ENCODE measurements at places on chromosomes 4 and X.

GRCh38 chr4:168440442-168441264, 39.6 kb downstream of the DDX60L start:
- DNase-seq, result no peak

DNA sequence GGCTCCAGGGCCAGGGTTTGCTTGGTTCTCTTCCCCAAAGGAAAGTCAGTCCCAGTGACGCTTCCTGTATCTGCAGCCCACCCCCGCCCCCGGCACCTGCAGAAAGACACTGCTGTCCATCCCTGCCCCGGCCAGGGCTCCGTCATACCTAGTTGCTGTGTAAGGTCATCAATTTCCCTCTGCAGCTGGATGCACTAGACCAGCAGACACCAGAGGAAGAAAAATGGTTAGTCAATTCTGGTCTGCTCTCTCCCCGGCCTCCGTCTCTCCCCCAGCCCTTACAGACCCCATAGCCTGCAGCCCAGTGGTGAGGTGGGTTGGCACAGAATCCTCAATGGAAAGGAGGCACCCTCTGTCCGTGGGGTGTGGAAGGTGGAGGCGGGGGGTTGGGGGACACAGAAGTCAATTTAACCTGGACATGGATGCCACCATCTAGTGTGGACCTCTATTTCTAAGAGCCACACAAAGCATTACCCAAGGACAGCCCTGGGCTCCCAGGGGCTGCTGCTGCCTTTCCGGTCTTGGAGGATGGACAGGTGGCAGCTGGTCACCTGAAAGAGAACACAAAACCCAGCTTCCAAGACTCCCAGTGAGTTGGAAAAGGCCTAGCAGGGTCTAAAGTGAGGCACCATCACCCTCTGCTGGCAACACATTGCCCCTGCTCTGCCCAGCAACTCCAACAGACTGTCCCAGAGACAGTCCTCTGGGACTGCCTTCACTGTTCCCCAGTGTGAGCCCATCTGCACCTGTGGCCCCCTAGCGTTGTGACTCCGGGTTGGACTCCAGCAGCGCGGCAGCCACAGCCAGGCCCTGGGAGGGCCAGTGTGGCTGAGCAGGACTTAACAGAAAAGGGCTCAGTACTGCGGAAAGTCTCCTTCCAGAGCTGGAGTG, 40.2 kb upstream of the NHSL2 start:
- no peak for DNase-seq

- DNase-seq, result no peak
Observed at GRCh38 chrX:145190801-145191389, 56.4 kb upstream of the SPANXN1 start.

DNA sequence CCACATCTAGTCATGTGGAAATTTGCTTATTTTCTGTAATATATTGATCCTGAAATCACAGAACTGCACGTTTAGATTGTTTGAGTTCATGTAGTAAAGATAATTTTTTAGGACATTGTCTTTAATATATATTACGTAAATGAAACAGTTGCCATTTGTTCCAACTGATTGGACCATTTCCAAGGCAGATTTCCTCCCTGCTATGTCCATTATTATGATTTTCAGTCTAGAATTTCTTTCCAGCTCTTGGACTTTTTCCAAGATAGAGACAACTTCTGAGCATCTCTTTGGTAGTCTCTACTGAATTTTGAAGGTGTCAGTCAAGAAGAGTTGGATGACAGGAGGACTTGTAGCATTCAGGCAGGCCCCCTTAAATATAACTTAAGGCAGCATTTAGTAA, 94.6 kb downstream of the STIM2 start:
- no peak for DNase-seq

DNA sequence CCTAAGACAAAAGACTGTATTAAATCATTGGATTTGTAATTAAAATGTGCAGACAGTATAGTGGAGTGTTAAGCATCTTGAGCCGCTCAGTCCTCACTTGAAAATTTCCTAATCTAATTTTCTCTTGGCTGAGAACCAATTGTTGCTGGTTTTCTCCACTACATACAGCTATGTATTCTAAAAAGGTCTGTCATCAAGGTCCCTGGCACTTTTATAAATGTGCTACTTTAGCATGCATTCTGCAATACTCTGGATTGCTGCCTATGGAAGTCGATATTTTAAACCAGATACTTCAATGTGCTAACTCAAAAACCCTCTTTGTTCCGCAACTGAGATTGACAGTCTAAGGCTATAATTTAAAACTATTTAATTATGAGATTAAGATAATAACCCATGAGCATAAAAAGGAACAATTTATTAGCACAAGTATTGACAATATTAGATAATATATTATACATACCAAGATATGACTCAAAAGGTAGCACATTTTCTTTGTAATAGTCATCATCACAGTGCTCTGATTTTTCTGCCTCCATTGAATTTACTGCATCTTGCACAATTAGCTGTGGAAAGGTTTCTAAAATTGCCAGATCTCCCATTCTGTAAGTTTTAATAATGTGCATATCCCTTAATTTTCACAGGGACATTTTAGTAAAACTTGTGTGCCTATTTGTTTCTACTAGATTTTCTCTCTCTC, 815.1 kb downstream of the ADGRL3 start:
- no peak for DNase-seq

DNA sequence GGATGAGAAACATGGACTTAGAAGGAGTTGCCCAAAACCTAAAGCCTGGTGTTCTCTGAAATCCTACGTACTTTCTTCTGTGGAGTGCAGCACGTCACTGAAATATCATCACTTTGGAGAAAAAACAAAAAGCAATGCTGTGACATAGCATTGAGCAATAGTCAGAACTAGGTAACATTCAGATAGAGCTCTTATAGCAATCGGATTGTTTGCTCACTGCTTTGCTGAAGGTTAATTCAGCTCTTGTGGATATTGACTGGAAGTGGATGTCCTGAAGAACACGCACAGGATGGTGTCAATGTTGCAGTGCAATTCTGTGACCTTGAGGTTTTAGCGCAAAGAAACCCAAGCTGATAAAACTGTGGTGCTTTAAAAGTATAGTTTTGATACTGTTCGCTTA, 114.2 kb upstream of the GRXCR1 start:
- DNase-seq, result no peak

DNA sequence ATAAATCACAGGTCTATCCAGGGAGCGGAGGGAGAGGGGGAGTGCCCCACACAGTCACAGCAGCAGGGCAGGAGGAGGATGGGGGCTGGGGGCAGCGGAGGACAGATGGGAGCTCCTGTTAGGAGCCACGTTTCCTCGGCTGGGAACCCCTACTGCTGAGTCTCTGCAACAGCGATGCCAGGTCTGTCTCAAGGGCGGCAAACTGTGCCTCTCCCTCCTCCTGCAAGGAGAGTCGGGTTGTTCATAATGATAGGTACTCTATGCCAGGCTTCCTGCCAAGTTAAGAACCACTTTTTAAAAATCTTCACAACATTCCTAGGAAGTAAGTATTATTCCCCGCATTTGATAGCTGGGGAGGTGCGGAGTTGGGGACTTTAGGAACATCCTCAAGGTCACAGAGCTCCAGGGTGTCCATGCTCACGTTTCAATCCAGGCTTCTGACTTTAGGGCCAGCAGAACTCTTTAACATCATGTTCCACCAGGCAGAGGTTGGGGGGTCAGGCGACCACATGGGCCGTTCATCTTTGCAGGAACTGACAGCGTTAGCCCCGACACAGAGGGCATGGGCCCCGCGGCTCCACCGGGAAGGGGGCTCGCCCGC, 98.3 kb upstream of the MAML3 start:
- DNase-seq, result no peak

DNA sequence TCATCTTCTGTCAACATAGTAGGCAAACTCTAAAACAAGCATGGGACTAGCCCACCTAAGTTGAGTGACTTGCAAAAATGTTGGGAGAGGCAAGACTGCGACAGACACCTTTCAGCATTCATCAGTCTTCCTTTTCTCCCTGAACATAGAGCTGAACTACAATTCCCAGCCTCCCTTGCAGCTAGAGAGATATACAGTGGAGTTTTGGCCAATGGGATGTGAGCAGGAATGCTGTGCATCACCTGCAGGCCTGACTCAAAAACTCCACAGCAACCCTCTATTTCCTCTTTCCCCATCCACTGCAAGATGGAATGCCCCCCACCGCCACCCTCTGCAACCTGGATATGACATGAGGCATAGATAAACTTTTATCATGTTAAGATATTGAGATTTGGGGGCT, 66.5 kb downstream of the PDHA1 start:
- DNase-seq, result no peak

DNA sequence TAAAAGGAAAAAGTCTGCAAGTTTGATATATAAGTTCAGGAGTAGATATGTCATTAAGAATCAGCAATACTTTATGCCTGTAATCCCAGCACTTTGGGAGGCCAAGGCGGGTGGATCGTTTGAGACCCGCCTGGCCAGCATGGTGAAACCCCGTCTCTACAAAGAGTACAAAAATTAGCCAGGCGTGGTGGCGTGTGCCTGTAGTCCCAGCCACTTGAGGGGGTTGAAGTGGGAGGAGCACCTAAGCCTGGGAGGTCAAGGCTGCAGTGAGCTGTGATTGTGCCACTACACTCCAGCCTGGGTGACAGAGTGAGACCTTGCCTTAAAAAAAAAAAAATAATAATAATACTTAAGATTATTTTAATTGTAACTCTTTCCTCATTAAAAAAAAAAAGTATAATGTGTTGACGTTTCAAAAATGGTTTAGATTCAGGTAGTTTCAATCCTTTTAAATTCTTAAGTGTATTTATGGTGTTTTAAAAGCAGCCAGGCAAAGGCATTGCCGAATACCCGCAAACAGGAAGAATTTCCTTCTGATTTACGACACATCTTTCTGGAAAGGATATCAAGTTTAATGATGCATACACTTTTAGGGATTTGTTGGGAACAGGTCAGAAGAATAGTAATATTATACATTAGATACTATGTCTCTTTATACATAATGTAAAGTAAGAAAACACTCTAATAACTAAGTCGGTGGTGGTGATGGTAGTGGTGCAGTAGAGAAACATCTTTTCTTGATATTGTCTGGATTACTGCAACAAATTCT, 80.9 kb downstream of the KDM6A start:
- DNase-seq, result no peak

DNA sequence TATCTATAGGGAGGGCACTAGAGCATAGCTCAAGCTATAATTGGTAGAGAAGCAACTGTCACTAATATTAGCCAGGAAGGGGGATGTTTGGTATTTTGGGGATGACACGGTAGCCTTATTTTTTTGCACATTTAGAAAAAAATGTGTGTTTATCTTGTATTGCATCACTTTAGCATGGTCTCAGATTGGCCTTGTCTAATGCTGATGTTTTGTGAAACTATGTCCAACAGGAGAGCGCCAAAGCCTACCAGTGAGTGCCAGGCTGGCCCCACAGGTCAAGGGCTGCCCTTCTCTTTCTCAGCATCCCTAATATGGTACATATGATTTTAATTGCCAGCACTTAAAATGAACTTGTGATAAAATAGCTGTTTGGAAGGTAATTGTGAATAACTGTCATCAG, 24.8 kb upstream of the WDR19 start:
- DNase-seq, result no peak

GRCh38 chr4:151604238-151604637, 156.6 kb downstream of the GATB start:
- DNase-seq, result no peak

GRCh38 chr4:146274774-146275173, 60.4 kb downstream of the REELD1 start:
- no peak for DNase-seq

DNA sequence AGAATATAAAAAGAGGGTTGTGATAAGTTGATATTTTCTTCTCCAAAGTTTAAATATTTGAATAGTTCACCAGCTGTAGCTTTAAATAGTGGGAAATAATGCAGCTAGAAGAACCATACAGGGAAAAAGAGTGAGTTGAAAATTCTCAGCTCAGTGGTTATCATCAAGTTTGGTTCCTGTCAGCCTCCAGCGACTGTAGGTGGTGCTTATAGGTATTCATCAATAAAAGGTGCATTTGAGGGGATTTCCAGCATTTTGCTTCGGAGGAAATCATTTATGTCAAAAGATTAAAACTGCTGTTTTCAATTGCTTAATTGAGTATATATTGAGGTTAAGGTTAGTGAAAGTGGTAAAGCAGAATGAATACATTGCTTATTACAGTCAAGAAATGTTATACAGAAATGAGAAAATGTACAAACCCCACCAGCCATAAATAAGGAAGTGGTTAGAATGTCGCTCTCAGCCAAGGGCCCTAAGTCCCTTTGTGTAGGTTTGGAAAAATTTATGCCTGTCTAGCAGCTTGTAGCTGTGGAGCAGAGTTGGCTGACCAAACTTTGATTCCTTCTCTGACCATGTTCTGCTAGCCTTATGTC, 532.9 kb upstream of the FTHL17 start:
- DNase-seq, result no peak

GRCh38 chr4:74516303-74516702, 71.4 kb downstream of the AREG start:
- no peak for DNase-seq

GRCh38 chr4:52894443-52894842, 32.3 kb downstream of the RASL11B start:
- DNase-seq, result no peak

- no peak for DNase-seq
Observed at GRCh38 chrX:134718105-134718965, 60.1 kb upstream of the PLAC1 start.

DNA sequence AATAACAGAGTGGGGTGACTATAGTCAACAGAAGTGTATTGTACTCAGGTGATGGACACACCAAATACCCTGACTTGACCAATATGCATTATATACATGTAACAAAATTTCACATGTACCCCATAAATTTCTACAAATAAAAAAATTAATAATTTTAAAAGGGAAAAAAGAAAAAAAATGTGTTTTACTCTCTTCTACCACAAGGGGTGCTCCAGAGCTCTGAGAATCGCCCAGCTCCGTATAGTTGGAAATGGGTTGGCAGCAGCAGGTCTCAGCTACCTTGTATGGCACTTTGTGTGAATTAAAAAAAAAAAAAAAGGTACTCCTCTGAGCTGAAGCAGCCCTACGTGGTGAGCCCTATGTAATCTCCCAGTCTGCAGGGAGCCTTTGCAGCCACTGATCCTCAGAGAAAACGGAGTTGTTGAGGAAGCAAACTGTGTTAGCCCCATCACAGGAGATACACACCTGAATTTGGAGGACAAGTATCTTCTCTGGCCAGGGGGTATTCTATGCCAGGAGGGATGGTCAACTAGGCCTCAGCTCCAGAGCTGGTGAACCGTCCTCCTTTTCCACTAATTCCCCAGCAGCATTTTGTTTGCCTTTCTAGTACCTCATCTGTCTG, 17.2 kb upstream of the POLA1 start:
- DNase-seq, result no peak

- DNase-seq, result no peak
Observed at GRCh38 chrX:48890934-48891401, 6.6 kb downstream of the TIMM17B start.

DNA sequence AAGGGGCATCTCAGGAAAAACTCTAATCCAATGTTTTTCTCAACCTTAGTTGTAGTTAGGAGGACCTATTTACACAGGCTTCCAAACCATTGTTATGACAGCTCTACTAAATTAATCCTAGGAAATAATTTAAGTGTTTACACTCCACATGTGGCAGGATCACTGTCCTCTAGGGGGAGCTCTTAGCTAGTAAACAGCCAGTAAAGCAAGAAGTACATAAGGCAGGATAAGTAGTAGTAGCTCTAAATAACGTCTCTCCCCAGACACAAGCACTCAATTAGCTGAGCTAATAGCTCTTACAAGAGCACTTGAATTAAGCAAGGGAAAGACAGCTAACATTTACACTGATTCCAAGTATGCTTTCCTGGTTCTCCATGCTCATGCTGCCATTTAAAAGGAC, 37.3 kb downstream of the NUDT11 start:
- DNase-seq, result no peak

Data from stimulated activated CD8-positive, alpha-beta memory T cell treated with anti-CD3 and anti-CD28 coated beads, Interleukin-7, amount 100 ng/mL, for 1 hour (primary cell).